ENCODE measurements at places on chromosomes 11 and 22.

DNA sequence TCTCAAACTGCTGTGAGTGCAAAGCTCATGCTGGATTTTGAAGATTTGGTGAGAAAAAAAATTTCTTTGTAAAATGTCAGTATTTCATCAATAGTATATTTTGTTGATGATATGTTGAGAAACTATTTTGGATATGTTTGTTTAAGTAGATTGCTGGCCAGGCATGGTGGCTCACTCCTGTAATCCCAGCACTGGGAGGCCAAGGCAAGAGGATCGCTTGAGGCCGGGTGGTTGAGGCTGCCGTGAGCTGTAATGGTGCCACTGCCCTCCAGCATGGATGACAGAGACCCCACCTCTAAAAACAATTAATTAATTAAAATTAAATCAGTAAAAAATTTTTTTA is 6.9 kb upstream of the IFITM3 start:
- DNase-seq, result no peak

GRCh38 chr11:9459667-9460321 is 1.0 kb upstream of the ZNF143 start:
- peak; percentile 32 for DNase-seq

- no peak for DNase-seq
Measured at GRCh38 chr11:65787649-65788622, 1.1 kb downstream of the OVOL1 start.

DNA sequence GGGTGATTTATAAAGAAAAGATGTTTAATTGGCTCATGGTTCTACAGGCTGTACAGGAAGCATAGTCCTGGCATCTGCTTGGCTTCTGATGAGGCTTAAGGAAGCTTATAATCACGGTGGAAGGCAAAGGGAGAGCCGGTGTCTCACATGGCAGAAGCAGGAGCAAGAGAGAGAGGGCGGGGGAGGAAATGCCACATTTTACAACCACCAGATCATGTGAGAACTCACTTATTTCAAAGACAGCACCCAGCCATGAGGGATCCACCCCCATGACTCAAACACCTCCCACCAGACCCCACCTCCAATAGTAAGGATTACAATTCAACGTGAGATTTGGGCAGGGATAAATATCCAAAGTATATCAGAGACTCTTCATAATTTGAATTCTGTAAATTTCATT is 200.7 kb downstream of the MSANTD4 start:
- DNase-seq, result no peak

DNA sequence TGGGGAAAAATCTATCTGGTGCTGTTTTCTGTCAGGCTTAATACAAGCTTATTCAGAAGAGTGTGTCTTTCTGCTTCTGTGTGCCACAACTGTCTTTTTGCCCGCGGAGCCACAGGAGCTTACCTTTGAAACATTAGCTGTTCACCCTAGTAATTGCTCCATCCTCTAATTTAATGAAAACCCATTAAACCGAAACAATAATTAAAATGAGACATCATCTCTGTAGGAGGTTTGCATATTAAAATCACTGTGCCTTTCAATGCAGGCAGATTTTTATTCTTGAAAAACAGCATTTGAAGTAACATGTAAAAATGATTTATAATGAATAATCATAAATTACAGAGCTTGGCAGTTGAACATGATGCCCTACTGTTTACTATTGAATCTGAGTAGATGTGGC is 102.3 kb downstream of the NELL1 start:
- no peak for DNase-seq

DNA sequence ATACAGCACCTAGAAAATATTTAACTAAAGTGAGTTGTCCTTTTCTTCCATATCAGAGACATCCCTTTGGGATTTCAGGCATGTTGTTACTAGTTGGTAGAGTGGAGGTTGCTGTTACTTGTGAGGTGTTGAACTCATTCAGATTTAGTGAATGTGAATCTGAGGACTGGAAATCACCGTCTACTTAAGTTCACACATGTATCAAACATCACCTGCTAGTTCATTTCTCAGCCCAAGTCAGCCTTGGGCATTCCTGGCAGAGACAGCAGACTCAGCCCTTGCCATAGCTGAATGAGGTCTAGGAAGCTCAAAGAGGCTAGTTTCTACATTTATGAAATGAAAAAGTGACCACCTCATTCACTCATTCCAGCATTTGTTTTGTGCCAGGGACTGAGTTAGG is 9.7 kb downstream of the KDELR3 start:
- no peak for DNase-seq

DNA sequence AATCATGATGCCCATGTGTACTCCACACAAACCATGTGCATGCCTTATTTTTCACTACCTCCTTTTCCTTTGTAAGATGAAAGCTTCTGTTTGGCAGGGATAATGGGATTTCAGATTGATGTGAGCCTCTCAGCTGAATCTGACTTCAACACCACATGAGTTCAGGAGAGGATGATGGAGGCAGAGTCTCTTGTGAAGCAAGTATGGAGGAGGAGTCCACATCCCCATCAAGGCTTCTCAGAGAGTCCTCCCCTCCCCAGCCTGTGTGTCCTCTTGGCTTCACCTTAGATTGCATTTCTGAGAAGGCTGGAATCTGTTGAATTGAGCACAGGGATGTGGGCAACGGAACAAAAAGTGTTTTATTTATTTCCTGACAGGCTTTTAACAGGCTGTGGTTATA is 370.4 kb downstream of the FAT3 start:
- no peak for DNase-seq

DNA sequence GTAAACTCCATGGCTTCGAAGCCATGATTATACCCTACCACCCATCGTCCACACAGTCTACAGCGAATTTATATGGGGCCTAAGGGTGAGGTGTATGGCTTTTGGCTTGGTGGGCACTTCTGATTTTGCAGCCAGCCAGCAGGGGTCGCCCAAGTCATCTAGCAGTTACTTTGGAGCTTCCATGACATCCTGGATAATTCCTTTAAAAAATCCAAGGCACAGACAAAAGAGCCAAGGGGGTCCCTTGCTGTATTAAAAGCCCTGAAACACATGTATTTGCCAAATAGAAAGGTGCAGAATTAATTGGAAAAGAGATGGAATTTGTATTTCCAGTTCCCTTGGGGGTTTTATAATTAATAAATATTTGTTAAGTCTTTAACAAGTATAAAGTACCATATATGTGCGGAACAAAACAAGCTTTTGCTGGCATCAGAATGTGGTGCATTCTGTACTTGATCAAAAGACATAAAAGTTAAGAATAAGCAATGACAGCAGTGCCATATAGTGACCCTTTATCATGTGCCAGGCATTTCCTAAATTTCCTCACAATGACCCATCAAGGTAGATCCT is 132.8 kb upstream of the PITPNB start:
- DNase-seq, result no peak

DNA sequence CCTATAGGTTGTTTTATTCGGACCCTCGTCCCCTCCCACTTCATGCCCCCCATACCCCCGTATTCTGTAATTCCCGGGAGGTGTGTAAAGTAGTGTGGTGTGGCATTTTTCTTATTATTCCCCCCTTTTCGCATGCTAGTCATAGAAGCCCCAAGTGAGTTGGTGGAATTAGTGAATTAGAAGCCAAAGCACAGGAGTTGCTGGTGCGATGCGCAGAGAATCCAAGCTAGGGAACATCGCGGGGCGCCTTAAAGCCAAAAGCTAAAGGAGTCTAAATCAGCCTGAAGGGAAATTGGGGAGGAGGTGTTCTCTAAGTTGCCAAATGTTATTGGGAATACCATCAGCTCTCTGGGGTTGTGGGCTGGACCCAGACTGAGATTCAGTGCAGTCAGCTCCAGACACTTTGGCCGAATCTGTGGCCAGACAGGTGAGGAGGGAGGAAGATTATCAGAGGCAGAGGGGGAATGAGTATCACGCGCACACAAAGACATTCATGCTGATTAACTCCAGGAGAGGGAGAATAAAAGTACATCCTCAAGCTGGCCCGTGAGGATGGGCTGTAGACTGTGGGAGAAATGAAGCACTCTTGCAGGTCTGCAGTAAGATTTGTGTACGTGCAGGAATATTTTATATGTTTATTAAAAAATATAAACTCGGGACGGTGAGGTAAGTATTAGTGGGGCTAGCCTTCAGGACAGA is 102.8 kb upstream of the HSD17B12 start:
- DNase-seq, result no peak

DNA sequence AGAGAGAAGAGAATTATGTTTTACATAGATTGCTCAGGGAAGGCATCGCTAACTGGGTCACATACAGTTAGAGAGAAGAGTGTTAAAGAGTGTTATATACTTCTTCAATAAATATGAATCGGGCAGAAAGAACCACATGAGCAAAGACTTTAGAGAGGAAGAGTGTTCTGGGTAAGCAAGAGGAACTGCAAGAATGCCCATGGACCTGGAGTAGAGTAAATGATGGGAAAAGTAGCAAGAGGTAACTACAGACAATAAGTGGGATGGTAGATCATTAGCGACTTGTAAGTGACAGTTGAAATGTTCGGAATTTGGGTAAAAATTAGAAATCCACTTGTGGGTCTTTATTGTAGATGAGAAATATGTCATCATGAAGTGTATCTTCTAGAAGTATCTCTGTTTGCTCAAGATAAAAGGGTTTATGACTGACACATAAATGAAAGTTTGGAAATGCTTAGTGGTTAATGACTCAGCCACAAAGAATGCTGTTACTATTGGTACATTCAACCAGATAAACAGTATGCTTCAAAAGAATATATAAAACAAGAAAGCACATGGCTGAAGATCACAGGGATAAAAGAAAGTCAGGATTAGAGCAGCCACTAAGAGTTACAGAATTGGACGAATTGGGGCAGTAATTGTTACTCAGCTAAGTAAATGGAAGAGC is 229.3 kb downstream of the CASP12 start:
- peak; percentile 22 for DNase-seq

DNA sequence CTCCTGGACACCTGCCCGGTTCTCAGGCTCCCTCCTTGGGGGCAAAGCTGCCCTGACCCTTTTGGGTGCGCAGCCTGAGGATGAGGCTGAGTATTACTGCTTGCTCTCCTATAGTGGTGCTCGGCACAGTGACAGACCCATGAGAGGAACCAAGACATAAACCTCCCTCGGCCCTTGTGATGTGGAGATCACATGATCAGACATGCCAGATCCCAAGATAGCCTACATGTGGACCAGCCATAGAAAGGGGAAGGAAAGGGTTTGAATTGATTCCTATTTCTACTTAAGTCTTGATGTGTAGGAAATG is 125.3 kb downstream of the VPREB1 start:
- no peak for DNase-seq

DNA sequence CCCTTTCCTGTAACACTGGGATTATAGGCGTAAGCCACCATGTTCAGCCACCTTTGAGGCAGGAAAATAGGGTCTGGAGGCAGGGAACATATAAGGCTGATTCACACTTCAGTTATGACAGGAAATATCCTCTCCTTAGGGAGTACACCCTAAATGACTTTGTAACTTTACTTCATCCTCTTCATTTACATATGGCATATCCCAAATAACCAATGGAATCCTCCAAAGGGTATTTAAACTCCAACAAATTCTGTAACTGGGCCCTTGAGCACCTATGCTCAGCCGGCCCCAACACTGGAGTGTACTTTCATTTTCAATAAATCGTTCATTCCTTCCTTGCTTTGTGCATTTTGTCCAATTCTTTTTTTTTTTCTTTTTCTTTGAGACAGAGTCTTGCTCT is 1.6 kb upstream of the KAT5 start:
- no peak for DNase-seq

GRCh38 chr22:41239443-41240128 is 1.1 kb downstream of the CHADL start:
- no peak for DNase-seq

- DNase-seq, result no peak
Measured at GRCh38 chr22:25030636-25031035, 78.1 kb downstream of the KIAA1671 start.

GRCh38 chr11:76318744-76319384 is 62.1 kb downstream of the THAP12 start:
- DNase-seq, result peak; percentile 73

- no peak for DNase-seq
Measured at GRCh38 chr22:29267462-29267857, 321 bp downstream of the RHBDD3 start.

- no peak for DNase-seq
Measured at GRCh38 chr11:94597896-94598295, 30.7 kb downstream of the PIWIL4 start.

Measured in CD4-positive, alpha-beta T cell treated with Interleukin-4 for 4 hours (primary cell).